Karpas-422 (cell line): ENCODE measurements at places on chromosomes 13 and 19. TPM values are rescaled to one million over a fixed set of nuclear protein-coding genes. Genes with fewer than 3 reads are reported as not detected.

- no peak for DNase-seq
Measured at GRCh38 chr19:45460807-45461347, 6.9 kb upstream of the FOSB start.

DNA sequence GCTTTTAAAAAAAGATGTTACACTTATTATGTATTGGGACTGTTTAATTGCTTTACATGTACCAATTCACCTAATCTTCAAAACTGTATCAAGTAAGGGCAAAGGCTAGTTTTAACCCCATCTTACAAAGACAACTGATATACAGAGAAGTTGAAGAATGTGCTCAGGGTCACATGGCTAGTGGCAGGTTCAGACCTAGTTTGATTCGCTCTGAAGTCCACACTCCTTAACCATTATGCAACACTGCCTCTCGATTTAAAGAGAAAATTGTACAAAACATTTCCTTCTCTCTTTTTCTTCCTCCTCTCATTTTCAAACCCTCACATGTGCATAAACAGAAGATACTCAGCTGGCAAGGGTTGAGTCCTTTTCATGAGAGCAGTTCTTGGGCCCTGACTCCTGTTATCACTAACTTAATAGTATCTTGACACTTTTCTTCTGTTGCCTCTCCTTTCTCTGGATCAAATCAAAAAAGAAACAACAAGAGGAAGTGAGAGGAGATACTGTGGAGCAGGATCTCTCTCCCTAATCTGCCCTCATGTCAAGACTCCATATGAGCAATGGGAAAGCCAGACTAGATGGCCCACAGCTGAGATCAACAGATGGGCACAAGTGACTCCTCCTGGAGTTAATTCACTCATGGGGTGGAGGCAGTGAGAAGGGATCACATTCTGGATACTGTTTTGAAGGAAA is 19.0 kb upstream of the N4BP2L1 start:
- DNase-seq: peak; percentile 4

FUT6 gene
- total RNA-seq: not detected in 2 replicates

- peak; percentile 69 for DNase-seq
Measured at GRCh38 chr19:23286477-23286876, 36.3 kb upstream of the ZNF724 start.

NR2F6 gene
- total RNA-seq: 8.6 and 20.3 TPM in 2 replicates

DNA sequence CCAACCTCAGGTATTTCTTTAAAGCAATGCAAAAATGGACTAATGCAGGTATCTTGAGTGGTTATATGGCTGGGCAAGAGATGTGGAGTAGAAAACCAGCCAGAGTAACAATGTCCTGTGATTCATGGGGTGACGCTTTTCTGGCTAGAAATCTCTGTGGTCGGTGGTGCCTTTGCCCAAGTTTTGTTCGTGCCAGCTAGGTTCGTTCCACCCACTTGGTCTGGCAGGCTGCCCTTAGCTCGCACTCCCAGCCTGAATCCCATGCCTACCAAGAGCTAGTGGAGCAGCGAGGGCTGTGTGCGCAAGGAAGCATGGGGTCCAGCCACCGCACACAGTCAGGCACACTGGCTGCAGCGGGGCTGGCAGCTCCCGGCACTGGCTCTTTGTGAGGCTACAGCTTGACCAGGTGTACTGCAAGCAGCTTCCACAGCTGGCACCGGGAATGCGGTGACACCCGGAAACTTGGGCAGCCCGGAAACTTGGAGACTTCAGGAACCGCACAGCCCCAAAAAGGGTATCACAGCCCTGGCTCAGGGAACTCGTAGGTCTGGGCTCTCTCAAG is 349.6 kb upstream of the PCDH20 start:
- no peak for DNase-seq

DNA sequence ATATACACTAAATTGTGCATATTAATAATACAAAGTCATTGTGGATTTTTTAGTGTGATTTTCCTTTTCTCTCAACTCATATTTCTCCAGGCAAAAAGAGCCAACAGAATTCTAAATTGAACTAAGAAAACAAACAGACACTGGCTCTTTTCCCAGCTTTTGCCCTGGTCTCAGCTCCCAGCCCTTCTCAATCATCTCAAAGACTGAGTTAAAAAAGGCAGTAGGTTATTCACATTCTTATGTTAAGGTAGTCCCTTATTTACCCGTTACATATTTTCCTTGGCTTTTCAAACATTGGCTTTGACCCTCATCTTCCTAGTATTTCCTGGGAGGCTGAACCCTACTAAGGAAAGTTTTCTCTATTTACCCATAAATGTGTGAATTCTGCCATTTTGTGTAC is 753.6 kb downstream of the LIG4 start:
- no peak for DNase-seq

GRCh38 chr19:41711376-41712261 is 3.2 kb downstream of the CEACAM5 start:
- DNase-seq: no peak

DNA sequence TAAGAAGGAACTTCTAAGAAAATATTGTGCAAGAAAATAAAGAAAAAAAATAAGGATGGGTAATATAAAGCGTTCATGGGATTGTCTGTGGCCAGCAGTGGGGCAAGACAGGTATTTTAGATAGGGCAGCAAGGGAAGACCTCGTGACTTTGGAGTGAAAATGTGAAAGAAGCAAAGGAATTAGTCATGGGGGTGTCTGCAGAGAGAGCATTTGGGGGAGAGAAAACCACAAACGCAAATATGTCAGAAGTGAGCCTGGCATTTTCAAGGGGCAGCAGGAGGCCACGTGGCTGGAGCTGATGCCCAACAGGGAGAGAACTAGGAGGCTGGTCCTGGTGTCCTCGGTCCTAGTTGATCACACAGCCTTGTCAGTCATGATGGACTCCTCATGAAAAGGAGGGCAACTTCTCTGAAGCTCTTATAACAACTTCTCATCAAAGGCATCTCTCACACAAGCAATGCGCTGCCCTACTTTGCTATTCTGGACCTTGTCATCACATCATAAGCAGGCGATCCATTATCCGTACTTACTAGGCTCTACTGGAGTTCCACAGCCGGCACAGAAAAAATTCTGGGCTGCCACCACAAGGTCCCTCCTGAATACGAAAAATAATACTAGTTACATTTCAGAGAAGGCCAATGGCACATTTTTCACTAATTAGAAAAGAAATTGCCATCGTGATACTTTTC is 31.0 kb downstream of the RUBCNL start:
- no peak for DNase-seq

- DNase-seq: no peak
Measured at GRCh38 chr19:40960780-40961179, 30.3 kb upstream of the CYP2B6 start.
